Caki2 (cell line): ENCODE measurements at places on chromosomes 16 and 17.

GRCh38 chr16:27498916-27499658 is 50.6 kb downstream of the GTF3C1 start:
- DNase-seq, result no peak

DNA sequence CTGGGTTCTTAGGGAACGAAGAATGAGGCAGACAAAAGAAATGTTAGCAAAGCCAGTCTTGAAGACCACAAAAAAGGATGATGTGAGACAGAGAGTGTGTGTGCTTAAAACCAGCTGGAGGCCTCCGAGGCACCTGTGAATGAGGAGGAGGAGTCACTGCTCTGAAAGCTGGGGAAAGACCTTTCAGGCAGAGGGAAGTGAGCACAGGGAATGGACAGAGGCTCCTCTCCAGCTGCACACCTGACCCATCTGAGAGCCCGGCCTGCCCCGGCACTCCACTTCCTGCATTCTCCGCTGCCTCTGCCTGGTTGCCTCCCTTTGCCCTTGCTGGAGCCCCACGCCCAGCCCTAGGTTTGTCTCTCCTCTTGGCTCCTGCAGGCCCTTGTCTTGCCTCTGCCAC is 55.2 kb upstream of the SREBF1 start:
- DNase-seq, result no peak

- DNase-seq, result no peak
These were observed 32.1 kb upstream of the ST6GALNAC1 start for GRCh38 chr17:76675648-76676047.

GRCh38 chr16:73337373-73338296 is 289.7 kb upstream of the ZFHX3 start:
- DNase-seq, result peak; percentile 19

- no peak for DNase-seq
These were observed 4.8 kb downstream of the DHODH start for GRCh38 chr16:72013389-72013788.
